Right renal cortex interstitium (tissue), 3 donors: ENCODE measurements at places on chromosomes 2 and 18.
A peak's percentile ranks its signal among the peaks of the same experiment; 100 is the strongest.

- peak; percentile 65 for DNase-seq
Observed at GRCh38 chr2:170812710-170813600, 3.7 kb upstream of the GAD1 start.

DNA sequence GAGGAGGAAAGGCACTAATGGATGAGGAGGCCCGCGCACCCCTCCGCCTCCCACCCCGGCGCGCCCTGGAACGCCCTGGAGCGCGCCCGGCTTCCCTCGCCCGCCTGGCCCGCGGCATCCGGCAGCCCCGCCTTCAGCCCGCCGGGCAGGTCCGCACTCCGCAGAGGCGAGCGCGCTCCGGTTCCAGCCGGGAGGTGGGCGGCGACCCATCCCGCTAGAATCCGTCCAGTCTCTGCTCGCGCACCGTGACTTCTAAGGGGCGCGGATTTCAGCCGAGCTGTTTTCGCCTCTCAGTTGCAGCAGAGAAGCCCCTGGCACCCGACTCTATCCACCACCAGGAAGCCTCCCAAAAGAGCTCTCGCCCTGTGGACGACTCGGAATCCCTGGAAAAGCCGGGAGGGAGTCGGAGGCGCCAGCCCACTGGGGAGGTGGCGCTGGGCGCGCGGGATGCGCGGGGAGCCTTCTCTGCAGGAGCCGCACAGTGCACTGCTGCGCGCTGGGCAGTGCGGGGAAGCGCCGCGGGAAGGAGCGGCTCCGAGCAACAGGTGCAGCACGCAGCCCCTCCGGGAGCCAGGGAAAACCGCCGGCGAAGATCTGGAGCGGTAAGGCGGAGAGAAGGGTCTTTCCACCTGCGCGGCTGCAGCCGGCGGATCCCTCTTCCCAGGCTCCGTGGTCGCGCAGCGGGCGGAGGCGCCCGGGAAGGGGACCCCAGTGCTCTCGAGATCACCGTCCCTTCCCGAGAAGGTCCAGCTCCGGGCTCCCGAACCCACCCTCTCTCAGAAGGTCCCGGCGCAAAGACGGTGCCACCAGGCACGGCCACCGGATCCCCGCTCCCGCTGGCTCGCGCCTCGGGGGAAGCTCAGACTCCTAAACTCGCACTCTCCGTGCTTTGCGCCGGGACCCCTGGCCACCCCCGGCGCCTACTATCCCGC lies at the start of gene GALR1:
Gene GALR1 (plus strand): TSS at position 280 of the 932 bp plus-strand sequence. CDS start 701 bp downstream, outside the sequence.
- no peak for DNase-seq

GRCh38 chr2:18265614-18266586 lies 294.6 kb downstream of the RDH14 start:
- DNase-seq, result no peak

GRCh38 chr2:168107322-168107721 lies 140.1 kb downstream of the STK39 start:
- DNase-seq, result no peak

GRCh38 chr2:164761737-164762460 lies 79.7 kb downstream of the COBLL1 start:
- DNase-seq, result no peak

DNA sequence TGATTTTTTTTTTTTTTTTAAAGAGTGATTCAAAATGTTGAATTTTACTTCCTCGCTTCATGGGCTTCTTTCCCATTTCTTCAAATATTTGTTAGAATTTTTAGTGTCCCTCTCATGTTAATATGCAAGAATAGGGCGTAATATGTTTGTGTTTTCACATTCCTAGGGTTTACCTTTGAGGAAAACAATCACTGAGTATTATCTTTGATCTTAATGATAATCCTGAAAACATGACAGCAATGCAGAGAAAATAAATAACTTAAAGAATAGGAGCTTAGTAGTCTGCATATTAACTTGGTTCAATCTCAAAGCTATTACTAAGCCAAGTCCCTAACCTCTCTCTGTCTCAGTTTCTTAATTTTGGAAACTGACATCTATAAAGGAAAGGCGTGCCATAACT lies 475.4 kb downstream of the NRXN1 start:
- no peak for DNase-seq

DNA sequence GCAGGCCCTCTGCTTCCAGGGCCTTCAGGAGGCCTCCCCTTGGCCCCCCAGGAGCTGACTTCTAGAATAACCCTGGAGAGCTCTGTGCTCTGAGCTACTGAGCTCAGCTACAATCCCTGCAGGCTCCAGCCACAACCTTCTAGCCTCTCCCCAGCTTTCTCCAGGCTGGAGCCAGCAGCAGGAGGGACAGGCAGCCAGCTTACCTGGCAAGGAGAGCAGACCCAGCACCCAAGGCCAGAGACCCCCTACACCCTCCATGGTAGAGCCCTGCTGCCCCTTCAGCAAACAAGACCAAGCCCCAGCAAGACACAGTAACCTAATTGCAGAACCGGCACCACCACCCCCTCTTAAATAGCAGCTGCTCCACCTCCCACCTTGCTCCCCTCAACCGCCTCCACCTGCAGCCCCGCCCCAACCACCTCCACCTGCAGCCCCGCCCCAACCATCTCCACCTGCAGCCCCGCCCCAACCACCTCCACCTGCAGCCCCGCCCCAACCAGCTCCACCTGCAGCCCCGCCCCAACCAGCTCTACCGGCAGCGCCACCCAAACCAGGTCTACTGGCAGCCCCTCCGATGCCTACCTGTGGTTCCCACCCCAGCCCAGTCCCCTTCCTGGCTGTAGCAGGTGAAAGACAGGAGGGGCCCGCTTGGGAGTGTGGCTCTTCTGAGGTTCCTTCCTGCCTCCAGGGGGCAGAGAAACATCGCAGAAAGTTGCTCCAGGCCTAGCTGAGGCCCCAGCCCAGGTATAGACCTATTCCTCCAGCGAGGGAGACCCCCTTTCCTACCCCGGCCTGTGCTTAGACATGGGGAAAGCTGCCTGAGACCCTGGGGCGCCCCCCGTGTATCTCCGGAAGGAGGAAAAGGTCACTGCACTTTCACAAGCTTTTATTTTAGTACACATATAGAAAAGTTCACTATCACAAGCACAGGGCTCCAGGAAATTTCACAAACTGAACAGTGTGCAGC lies at the start of gene ASTL:
Gene ASTL (minus strand): TSS at position 324 of the 967 bp plus-strand sequence. CDS start 66 bp downstream, at position 258.
- no peak for DNase-seq

GRCh38 chr18:73688851-73689711 lies 458.6 kb downstream of the FBXO15 start:
- no peak for DNase-seq

DNA sequence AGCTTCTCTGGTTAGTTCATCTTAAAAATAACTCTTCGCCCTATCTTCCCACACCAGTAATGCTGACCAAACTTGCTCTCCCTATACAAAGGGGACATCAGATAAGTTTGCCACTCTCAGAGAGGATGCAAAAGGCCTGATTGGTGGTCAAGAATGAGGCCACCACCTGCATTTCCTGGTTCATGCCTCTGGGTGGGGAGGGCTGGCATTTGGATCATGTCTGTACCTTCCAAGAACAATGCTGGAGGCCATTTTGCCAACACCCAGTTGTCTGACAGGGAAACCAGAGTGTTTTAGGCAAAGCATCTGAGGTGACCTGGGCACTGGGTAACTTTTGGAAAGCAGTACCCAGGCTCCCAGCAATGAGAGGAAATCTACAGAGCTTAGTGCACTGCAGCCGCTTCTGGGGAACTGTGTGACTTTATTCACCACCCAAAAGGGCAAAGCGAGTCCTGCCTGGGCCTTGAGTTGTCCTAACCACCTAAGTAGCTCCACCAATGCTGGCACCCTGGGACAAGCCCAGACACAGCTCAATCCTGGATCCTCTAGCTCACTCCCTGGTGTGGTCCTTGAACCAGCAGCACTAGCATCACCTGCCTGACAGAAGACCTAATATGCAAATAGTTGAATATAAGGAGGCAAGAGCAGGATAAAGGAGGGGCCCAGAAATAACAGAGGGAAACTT lies 35.1 kb downstream of the CAPN13 start:
- DNase-seq, result no peak

- no peak for DNase-seq
Observed at GRCh38 chr18:62102221-62102620, 84.6 kb downstream of the PIGN start.

DNA sequence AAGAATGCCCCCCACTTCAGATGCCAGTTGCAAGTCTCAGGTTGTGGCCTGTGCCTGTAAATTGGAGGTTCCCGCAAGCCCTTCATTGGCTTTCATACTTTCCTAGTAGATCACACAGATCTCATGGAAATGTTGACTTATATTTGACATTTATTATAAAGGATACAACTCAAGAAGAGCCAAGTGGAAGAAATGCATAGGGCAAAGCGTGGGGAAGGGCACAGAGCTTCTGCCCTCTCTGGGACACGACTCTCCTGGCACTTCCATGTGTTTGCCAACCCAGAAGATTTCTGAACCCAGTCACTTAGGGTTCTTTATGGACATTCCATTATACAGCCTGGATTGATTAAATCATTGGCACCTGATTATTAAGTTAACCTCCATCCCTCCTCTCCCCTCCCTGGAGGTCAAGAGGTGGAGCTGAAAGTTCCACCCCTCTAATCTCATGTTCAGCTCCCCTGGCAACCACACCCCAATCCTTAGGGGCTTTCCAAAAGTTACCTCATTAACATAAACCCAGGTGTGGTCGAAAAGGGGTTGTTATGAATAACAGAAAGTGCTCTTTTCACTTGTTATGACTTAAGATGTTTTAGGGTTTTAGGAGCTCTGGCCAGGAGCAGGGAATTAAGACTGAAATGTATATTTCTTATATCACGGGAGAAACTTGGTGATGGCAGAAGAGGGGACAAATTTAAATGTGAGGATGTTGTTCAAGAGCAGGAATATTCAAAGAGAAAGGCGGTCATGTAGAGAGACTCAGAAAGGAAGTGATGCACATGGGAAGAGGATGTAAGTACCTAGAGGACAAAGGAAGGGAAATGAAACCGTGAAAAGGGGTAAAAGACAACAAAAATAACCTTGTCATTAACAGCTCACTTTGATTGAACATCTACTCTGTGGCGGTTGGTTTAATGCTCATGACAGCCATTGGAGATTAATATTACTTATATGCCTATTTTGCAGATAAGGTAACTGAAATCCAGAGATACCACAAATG lies 31.8 kb downstream of the SP100 start:
- no peak for DNase-seq

DNA sequence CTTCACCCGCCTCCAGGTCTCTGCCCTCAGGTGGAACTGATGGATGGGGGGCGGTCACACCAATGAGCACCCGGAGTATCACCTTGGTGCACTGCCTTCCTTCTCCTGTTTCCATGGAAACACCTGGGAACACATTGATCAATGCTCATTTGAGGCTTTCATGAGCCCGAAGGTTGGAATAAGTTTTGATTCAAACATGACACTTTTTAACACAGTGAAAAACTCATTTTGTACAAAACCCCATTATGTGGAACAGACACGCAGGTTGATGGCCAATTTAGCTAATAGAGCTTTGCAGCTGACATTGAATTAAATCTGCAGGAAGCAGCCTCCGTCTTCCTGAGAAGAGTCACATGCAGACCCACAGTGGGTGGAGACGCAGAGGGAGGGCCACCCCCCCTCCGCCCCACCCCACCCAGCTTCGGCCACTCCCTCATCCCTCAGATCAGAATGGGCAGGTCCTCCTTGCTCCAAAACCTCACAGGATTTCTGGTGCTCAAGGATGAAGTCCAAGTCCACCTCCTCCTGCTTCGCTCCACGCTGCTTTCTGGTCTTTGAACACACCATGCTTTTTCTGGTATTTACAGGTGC lies 96.0 kb upstream of the MYCN start:
- DNase-seq, result no peak

DNA sequence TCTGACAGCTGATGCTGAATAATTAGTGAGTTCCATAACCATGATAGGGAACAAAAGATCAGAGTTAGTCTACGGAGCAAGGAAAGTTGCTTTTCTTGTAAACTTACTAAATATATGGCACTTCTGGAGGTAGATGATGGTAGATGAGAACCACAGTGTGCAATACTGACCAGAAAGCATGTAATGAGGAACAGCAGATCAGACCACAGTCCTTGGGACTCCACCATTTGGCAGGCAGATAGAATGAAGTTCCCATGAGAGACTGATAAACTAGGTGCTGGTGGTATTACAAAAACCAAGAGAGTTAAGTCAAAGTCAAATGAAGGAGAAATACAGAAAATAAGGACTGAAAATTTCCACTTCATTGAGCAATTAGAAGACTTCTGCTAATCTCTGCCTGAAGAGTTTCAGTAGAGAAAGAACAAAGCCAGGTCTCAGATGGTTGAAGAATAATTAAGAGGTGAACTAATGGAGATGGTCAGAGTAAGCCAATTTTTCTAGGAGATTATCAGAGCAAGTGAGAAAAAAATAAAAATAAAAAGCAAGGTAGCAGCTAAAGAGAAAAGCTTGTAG lies 10.4 kb downstream of the CERKL start:
- no peak for DNase-seq

DNA sequence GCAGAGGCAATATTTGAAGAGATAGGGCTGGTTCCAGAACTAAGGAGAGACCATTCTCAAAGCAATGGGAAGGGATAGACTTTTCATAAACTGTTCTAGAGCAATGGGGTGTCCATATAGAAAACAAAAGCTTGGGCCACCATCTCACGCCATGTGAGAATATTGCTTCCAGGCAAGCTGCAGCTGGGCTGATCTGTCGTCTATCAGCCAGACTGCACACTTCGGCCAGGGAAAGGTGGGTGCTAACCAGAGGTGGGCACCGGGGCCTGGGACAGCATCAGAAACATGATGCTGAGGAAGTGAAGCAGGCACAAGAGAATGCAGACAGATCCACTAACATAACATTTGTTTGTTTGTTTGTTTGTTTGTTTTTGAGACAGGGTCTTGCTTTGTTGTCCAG lies 43.7 kb downstream of the MYO7B start:
- DNase-seq, result no peak

- no peak for DNase-seq
Observed at GRCh38 chr2:176960061-176960460, 252.5 kb upstream of the HNRNPA3 start.

GRCh38 chr2:9739531-9739964 lies 103.7 kb upstream of the TAF1B start:
- DNase-seq, result no peak

- DNase-seq, result no peak
Observed at GRCh38 chr2:212537726-212538304, 787 bp downstream of the ERBB4 start.

GRCh38 chr2:238945433-238946150 lies 97.7 kb downstream of the TWIST2 start:
- no peak for DNase-seq

DNA sequence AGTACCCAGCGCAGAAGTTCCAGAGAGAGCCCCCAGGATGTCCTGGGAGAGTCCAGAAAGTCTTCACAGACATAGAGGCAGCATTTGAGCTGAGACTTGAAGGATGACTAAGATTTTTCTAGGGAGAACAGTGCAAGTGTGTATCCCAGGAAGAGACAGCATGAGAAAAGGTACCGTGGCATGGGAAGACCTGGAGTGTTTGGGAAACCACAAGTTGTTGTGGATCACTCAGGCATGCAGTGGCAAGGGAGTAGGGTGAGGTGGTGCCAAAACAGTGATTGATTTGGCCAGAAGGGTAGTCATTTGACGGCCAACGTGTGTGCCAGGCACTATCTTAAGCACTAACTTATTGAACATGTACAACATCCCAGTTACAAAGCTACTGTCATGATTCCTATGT lies 24.5 kb upstream of the KCNK3 start:
- no peak for DNase-seq

GRCh38 chr2:97747716-97748115 lies 34.3 kb downstream of the ZAP70 start:
- DNase-seq, result no peak
